CD8-positive, alpha-beta memory T cell (primary cell): ENCODE measurements at places on chromosomes 7 and 10.

GRCh38 chr7:107090457-107090856 is 46.0 kb downstream of the PRKAR2B start:
- no peak for DNase-seq

GRCh38 chr10:129329385-129330055 is 137.5 kb upstream of the MGMT start:
- no peak for DNase-seq

DNA sequence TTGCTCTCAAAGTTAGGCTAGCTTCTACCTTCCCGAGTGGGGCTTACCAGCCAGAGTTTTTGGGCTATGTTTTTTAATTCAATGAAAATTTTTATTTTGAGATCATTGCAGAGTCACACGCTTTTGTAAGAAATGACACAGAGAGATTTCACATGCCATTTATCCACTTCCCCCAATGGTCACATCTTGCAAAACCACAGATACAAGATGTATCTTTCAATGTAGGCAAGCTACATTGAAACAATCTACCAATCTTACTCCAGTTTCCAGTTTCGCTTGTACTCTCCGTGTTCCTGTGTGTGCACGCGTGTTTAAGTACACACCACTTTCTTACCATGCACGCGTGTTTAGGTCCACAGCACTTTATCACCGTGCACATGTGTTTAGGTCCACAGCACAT is 89.4 kb upstream of the LEP start:
- DNase-seq: no peak

- DNase-seq: peak; percentile 17
Observed at GRCh38 chr10:86899670-86900276, 57.6 kb downstream of the MMRN2 start.

- peak; percentile 9 for DNase-seq
Observed at GRCh38 chr10:1420661-1421362, 316.5 kb downstream of the ADARB2 start.

DNA sequence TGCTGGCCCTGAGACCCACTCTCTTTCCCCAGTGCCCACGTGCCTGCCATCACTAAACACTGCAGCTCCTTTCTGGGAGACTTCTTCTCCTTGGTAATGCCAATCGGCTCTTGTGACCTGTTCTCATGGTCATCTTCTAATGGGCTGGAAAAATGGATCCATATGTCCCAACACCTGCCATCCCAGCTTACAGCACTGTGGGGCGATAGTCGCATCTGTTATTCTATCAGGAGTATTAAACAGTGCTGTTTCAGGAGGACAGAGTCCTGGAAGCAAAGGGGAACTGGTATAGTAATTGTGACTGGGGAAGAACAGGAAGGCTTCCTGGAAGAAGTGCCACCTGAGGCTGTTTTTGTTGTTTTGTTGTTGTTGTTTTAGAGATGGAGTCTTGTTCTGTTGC is 411.2 kb downstream of the GLRX3 start:
- DNase-seq: no peak

DNA sequence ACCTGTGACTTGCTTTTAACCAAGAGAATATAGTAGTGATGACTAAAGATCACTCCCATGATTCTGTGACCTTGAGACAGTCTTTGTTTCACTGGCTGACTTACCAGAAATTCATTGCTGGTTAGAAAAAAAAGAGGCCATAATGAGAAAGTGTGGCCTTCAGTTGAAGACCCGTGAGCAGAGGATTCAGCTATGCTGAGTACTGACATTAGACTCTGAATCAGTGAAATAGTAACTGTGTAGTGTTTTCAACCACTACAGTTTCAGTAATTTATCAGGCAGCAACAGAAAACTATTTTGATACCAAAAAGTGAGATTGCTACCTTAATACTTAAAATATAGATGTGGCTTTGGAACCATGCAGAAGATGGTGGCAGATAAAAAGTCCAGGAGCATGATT is 298.0 kb upstream of the KCND2 start:
- no peak for DNase-seq

DNA sequence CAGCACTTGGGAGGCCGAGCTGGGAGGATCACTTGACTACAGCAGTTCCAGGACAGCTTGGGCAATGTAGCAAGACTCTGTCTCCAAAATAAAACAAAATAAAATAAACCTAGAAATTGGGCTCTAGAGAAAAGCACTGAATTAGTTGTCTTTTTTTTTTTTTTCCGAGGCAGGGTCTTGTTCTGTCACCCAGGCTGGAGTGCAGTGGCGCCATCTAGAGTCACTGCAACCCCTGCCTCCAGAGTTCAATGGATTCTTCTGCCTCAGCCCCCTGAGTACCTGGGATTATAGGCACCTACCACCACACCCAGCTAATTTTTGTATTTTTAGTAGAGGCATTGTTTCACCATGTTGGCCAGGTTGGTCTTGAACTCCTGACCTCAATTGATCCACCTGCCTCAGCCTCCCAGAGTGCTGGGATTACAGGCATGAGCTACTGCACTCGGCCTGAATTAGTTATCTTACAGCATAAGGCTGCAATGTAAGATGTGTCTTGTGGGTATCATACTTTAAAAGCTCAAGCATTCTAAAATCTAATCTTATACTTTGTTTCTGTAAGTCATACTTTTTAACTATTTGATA is 12.8 kb downstream of the MEIG1 start:
- peak; percentile 16 for DNase-seq

DNA sequence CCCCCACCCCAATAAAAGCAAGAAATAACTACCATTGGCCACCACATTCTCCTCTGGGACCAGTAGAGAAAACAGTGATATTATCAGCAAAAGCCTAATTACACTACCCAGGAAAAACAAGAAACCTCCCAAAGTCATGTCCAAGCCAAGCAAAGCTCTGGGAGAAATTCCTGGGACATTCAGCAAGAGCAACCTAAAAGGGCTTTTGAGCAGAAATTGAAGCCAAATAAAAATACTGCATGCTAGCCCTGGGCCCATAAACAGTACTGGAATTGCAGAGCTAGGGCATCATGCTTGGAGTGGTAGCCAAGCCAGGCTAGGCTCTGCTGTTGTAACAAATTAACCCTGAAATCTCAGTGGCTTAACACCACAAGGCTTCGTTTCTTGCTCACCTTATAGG is 347.9 kb downstream of the LRMDA start:
- no peak for DNase-seq

DNA sequence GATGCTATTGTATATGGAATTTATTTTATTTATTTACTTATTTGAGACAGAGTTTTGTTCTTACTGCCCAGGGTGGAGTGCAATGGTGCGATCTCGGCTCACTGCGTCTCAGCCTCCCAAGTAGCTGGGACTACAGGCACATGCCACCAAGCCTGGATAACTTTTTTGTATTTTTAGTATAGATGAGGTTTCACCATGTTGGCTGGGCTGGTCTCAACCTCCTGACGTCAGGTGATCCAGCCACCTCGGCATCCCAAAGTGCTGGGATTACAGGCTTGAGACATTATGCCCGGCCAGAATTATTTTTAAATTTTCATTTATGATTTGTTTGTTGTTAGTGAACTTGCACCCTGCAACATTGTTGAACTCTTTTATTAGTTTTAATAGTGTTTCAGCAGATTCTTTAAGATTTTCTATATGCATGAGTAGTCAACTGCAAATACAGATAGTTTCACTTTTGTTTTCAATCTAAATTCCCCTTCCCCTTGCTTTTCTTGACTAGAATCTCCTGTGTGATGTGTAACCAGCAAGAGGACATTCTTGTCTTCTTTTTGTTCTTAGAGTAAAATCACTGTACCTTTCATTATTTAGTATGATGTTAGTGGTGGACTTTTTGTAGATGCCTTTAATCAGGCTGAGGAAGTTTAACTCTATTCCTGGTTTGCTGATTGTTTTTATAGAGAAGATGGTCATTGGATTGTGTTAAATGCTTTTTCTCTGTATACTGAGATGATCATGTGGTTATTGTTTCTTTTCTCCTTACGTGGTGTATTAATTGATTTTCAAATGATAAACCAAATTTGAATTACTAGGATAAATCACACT is 27.8 kb downstream of the ZNF33A start:
- DNase-seq: no peak

- no peak for DNase-seq
Observed at GRCh38 chr10:43938810-43939209, 290.1 kb upstream of the ZNF32 start.

- DNase-seq: no peak
Observed at GRCh38 chr10:119362122-119362521, 154.8 kb downstream of the GRK5 start.

- DNase-seq: no peak
Observed at GRCh38 chr10:85926986-85927385, 439.6 kb downstream of the GRID1 start.

DNA sequence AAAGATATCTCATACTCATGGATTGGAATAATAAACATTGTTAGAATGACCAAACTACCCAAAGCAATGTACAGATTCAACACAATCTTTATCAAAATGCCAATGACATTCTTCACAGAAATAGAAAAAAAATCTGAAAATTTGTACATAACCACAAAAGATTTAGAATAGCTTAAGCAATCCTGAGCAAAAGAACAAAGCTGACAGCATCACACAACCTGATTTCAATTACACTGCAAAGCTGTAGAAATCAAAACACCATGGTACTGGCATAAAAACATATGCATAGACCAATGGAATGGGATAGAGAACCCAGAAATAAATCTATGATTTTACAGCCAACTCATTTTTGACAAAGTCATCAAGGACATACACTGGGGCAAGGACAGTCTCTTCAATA is 130.0 kb upstream of the TMEM72 start:
- no peak for DNase-seq

- DNase-seq: no peak
Observed at GRCh38 chr10:34612446-34612845, 202.7 kb downstream of the PARD3 start.

GRCh38 chr10:120172356-120172755 is 279.8 kb downstream of the SEC23IP start:
- no peak for DNase-seq

DNA sequence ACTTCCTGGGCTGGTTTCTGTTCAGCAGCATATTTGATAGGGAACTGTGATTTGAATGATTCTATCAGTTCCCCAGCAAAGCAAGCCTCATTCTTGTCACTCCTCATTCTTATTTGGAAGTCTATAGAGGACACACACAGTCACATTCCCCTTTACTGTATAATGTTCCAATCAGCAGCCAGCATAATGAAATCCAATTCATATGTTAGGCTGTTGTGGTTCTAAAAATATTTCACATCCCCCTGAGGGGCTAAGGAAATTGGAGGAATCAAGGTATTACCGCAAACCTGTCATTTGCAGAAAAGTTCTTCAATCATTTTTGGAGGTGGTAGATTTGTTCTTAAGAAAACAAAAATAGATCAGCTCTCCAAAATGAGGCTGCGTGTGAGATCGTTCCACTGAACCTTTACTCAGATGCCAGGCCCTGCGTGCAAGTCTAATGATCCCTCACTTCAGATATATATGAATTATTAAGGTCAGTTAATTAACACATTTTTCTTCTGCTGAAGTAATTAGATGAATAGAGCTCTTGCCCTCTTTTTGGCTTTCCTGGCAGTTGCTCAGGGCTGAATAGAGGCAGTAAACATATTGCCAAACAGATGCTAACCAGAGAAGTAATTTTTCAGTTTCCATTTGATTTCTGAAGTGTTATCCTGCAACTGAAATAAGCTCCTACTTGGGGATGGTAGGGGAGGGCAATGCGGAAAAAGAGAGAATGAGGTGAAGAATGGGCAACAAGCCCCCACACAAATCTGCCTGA is 31.8 kb downstream of the LSMEM1 start:
- DNase-seq: no peak

- DNase-seq: no peak
Observed at GRCh38 chr10:25071227-25071626, 54.8 kb downstream of the THNSL1 start.

DNA sequence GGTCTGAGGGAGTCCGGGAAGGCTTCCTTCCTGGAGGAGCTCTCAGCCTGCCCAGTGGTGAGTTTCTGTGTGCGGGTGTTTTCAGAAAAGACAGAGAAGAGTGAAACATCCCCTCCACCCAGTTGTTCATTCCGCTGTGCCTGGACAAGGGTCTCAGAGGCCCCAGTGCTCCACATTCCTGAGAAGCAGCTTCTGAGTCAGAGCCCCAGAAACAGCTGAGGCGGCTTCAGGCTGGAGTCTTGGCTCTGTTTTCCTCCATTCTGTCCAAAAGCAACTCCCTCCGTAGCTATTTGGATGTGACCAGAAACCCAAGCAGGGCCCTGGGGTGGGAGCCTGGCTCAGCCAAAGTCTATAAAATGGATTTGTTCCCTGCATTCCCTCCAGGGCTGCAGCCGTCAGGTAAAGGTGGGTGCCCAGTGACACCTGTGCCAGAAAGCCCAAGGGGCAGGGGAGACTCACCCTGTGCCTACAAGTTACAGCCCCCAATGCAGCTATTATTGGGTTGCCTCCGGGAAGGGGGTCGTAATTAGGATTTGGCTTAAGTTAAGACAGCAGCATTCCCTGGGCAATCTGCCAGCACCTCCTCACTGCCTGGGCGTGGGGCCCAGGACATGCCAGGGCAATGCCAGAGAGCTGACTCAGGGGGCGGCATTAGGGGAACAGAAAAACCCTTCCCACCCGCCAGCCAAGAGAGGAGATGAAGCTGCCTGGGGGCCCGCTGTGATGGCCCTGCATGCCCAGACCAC is 13.1 kb upstream of the CAMK2G start:
- no peak for DNase-seq

DNA sequence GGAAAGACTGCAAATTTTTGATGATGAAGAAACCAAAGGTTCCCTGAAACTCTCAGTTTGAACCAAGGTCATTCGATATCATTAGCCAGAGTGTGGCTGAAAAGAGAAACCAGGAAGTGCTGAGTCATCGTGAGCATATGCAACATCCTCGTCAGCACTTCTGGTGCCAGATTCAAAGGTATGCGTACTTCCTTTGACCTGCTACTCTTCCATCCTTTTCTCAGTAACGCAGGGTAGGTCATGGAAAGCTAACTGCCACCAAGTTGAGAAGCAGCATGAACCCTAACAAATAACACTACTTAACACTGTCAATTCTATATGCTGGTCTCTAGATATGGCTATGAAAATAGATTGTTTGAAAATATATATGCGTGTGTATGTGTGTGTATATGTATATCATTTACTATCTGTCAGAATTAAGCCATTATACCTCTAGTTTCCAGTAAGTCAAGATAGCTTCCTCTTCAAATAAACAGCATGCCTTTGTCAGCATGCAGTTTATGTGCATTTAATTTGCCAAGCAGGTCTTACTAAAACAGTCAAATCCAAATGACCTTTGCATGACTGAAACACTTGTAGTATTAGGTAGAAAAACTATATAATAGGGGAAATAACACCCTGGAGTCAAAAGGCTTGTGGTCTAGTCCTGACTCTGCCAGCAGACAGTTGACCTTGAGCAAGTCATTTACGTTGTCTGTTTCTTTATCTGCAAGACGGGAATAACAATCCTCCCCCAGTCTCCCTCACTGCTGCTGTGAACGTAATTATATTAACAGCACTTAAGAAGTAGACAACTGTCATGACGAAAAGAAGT is 26.4 kb downstream of the CDK6 start:
- peak; percentile 11 for DNase-seq

- DNase-seq: no peak
Observed at GRCh38 chr10:49324711-49325110, 25.7 kb downstream of the C10orf71 start.

DNA sequence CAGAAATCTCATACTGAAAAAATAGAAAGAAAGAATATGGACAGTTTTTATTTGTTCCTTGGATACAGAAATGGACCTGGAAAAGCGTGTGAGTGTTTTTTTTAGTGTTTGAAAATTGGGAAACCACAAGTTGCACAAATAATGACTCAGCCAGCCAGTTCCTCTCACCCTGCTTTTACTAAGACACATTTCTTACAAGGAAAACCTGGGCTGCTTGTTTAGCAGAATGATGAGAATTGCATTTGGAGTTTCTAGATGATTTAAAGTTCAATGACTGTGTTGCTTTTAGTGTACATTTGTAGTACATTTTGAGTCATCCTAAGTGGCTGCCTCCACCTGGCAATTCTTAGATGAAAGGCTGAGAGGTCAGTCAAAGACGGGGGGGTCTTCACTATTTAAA is 218.7 kb downstream of the ABCA13 start:
- no peak for DNase-seq
